ENCODE measurements at places on chromosomes 2 and 18.
A peak's percentile ranks its signal among the peaks of the same experiment; 100 is the strongest.

- no peak for DNase-seq
These were observed 66.4 kb downstream of the CDH7 start for GRCh38 chr18:65817178-65817577.

GRCh38 chr2:109351164-109351756 is 222.3 kb downstream of the SH3RF3 start:
- DNase-seq = no peak

DNA sequence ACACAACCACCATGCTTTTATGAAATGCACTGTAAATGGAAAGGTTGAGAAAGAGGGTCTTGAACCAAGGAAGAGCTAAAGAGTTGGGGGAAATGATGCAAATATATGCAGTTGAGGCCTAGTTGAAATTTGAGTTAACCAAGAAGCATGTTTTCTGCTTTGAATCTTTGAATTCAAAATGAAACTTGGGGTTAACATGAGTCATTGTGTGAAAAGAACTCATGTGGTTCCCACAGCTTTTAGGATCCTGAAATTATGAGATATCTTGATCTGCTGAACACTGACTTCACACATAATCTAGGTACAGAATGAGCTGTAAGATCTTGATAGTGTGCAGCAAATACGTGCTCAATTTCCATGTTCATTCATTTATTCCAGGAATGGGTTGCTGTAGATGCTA is 422.9 kb upstream of the TRIB2 start:
- peak; percentile 26 for DNase-seq

DNA sequence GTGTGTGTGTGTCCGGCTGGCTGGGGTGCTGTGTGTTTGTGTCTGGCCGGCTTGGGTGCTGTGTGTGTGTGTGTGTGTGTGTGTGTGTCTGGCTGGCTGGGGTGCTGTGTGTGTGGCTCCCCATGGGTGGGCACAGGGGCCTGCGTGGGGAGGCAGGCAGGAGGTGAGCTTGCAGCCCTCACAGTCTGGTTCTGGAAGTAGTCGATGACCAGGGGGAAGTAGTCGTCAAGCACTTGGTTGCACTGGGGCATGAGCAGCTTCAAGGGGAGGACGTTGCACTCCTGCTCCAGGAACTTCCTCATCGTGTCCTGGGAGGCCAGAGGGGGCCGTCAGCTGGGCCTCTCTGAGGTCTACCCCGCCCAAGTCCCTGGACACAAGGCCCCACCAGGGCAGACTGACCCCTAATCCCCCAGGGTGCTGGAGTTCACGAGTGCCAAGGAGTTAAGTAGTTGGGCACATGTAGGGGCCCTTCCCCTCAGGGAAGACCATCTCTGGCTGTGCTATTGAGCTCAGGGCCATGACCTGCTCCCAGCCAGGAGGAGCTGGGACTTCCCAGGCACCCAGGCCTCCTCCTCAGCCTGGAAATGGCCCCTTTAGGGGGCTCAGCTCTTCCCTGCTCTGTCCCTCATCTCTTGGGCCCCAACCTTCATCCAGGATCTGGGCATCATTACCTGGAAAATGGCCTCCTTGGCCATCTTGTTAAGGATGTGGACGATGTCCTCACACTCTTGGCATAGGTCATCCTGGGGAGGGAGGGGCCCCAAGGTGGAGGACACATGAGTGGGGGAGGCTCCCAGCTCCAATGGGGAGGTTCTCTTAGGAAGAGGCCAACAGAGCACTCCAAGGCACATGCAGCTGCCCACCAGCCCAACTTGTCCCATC is 1.3 kb downstream of the SFTPB start:
- DNase-seq = no peak

GRCh38 chr2:20939931-20940795 is 103.7 kb downstream of the APOB start:
- DNase-seq = no peak

GRCh38 chr2:174205562-174205961 is 42.8 kb downstream of the OLA1 start:
- DNase-seq = no peak

GRCh38 chr2:54419855-54420523 is 36.1 kb upstream of the SPTBN1 start:
- DNase-seq = no peak

DNA sequence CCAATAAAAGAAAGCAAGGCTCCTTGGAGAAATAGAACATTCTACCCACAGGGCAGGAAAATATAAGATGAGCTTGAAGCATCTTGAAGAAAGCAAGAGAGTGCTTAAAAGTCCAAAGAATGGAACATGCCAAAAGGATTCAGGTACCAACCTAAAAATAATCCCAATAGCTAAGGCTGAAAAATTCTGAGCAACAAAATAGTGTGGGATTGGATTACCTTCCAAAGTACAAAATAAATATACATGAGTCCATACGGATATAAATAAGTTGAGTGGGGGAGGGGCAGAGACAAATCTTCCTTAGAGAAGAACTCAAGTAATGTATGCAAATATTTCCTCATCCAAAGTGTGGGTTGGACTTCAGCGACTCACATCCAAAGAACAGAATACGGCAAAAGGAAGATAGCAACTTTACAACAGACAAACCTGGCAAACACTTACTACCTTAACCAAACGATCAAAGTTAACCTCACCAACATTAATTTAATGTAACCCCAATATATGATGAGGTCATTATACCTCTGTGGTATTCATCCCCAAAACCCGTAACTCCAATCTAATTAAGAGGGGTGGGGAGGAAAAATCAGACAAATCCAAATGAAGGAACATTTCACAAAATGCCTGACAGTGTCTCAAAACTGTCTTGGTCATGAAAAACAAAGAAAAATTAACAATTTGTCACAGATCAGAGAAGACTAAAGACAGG is 26.9 kb downstream of the MEMO1 start:
- DNase-seq = no peak

DNA sequence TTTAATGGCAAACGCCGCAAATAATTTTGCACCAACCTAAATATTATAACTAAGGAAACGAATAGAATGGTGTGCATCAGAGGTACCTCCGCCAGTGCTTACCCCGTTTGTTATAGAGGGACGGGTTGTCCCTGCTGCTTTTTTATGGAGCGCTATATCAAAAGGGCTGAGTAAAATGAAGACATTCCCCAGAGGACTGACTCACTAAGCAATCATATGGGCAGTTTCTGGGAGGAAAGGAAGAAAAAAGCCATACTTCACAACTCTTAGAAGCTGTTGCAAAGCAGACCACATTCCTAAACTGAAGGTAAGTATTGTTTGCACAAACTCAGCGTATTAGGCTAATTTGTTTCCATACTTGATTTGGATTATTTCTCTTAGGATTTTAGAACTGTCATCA is 12.9 kb downstream of the ID2 start:
- no peak for DNase-seq

GRCh38 chr18:293536-293935 is 25.7 kb upstream of the THOC1 start:
- DNase-seq = no peak

GRCh38 chr2:160674146-160674750 is 180.6 kb upstream of the RBMS1 start:
- DNase-seq = no peak

DNA sequence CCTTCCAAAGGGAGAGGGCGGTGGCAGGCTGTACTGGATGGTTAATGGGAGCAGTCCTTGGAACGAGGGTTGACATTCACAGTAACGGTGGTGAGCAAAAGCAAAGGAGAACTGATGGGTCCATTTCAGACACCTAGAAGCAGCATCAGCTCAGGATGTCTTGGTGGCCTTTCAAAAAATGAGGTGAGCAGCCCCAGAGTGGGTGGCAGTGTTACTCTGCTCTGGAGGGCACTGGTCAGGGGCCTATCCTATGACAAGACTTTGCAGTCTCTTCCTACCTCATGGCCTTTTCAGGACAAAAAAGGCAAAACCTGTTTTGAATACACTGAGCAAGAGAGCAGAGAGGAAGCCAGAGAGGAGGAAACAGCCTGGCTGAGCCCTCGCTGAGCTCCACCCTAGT is 23.5 kb downstream of the CAPN14 start:
- DNase-seq = no peak

- DNase-seq = no peak
These were observed 19.1 kb upstream of the INO80D start for GRCh38 chr2:206105038-206105437.

- no peak for DNase-seq
These were observed 86.7 kb upstream of the MSTN start for GRCh38 chr2:190149200-190149599.

DNA sequence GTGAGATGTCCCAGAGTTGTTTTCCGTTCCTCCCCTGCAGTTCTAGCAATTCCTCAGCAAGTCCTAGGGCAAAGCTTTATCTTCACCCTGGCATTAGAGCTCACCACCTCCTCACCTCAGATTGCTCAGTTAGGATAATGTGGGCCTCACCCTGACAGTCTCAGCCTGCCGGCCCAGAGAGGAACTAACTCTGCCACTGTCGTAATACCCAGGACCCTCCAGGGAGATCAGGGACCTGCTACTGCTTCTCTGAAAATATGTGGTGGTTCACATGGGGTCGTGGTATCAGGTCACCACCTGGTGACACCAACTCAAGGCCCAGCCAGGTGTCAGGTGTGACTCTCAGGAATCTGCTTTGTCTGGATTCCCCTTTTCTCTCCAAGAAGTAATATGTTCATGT is 120.7 kb downstream of the FEZ2 start:
- DNase-seq = no peak

GRCh38 chr2:63054841-63055225 is 4.2 kb downstream of the OTX1 start:
- DNase-seq = no peak

DNA sequence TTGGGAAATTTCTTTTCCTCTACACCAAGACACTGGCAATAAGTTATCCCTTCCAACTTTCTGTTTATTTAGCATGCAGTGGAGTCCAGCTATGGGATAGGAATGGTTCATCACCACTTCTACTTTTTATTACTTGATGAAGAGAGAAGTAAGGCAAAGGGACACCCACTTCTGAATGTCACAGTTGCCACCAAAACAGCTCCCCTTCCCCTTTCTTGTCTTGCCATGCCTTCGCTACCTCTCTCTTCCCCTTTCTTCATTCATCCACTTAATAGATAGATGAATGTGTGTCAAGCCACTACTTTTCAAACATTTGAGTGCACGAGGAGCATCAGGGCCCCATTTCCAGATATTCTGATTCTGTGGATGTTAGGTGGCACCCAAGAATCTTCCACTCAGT is 59.6 kb downstream of the KCTD18 start:
- DNase-seq = no peak

All from CD4-positive, alpha-beta T cell (primary cell).